ENCODE measurements at places on chromosomes 7 and 10.

- DNase-seq = no peak
These were observed 136.3 kb upstream of the GNAI1 start for GRCh38 chr7:79998363-79998762.

DNA sequence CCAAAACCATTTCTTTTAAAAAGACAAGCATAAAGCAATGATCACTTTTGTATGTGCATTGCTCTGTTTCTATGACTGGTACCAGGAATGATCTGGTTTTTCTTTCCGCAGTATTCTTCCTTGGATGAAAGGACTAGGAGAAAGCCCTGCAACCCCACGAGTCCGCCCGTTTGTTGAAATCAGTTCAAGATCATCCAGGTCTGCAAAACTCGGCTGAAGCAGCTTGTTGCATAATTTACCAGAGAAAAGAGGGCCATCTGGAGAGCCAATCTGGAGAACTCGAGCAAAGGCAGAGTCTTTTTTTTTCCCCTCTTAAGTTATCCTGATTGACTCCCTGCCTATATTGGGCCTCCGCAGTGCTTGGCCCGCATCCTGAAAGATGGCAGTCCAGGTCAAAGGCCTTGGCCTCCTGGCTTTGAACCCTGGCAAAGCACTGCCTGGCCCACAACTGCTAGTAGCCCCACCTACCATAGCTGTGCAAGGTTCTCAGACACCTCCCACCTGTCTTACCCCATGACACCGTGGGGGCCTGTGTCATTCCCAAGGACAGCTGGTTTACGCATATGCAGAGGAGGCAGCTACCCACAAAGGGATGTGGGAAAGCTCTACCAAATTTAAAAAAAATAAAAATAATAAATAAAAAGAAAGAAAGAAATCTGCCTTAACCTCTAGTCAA is 572.2 kb downstream of the INHBA start:
- no peak for DNase-seq

DNA sequence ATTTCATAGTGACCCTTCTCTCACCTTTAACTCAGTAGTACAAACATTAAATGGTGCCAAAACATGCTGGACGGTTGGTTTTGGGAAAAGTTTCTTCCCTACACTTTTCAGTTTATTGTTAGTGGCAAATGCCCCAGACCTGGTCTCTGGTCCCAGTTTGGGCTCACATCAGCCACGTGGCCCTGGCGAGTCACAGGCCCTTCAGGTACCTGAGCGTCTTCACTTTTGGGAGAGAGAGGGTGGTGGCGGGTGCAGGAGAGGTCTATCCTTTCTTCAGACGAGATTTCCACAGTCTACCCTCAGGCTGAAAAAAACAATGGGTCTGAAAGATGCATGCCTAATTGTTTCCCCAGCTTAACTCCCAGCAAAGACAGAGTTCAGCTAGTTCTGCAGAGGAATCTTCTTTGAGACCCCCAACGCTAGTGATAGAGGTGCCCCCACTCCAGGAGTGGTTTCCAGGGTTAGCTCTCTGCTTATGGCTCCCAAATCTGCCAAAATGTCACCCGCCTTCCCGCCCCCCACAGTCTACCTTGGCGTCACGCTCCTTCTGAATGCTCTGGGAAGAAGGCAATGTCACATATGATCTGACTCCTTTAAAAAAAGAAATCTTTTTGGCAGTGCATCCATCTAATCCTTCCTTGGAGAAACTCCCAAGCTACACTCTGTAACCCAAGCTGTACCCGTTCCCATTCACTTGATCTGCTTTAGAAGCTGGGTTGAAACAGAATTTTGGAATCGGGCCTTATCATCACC is 384.8 kb upstream of the FOXK1 start:
- no peak for DNase-seq

DNA sequence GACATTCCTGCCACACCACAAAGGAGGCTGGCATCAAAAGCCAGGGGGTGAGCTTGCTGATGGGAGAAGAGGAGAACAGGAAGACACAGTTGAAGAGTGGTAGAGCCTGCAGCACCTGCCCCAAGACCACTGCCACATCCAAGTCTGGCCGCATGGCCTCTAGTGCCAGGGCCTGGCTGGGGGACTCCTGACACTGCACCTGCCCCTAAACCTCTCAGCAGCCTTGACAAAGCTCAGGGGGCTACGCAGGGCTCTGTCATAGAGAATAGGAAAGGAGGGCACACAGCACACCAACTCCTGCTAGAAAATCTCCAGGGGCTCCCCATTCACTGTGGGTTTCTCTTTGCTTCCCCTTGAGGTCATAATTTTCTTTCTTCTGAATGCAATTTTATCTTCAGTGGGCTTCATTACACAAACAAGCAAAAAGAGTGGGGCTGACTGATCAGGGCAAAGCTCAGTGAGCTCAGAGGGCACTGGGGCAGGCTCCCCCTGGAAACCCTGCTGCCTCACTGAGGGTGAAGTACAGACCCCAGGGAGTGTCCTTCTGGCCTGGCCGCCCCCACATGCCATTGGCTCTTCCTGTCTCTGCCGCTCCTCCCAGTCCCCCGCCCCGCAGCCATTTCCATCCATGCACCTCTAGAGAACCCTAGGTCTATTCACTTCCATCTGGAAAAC is 37.2 kb downstream of the VOPP1 start:
- DNase-seq = no peak

- no peak for DNase-seq
These were observed 14.2 kb downstream of the GRM3 start for GRCh38 chr7:86657948-86658347.

DNA sequence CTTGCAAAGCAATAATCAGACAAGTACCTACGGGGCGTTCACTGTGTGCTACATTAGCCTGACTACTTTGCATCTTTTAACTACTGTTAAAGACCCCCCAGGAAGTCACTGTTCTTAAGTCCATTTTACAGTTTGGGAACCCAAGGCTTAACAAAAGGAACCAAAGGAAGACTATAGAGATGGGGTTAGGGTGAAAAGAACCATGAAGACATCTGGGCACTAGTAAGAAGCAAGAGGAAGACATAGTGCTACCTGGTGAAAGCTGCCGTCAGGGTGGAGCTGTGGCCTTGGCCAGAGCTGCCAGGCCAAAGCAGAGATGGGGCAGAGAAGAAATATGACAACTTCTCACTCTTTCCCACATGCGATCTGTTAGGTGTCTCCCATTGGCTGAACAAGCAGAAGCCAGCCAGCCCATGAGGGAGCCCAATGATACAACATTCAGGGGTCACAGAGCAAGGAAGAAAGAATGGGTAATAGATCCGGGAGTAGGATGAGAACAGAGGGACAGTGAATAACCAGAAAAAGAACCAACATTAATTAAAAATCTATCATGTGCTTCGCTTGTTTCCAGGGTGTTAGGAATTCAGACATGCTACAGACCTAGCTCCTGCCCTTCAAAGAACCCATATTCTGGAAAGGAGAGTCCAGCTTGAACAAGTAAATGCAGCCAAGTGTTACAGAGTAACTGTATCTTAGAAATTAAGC is 85.4 kb downstream of the ARID5B start:
- DNase-seq = no peak

DNA sequence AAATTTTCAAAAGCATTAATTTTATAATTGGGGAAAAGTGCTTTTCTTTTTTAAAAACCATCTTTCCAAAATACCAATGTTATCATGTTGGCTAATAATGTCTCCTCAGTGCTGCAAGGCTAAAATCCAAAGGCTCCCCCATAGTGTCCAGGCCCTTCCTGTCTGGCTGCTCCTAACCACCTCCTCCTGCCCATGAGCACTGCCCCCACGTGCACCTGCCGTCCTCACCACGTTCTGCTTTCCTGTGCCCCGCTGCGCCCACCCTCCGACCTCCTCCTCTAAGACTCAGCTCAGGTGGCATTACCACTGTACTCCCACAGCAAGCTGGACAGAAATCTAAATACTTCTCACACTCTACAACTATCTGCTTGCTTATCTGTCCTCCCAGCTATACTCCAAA is 17.7 kb downstream of the PAXIP1 start:
- no peak for DNase-seq

DNA sequence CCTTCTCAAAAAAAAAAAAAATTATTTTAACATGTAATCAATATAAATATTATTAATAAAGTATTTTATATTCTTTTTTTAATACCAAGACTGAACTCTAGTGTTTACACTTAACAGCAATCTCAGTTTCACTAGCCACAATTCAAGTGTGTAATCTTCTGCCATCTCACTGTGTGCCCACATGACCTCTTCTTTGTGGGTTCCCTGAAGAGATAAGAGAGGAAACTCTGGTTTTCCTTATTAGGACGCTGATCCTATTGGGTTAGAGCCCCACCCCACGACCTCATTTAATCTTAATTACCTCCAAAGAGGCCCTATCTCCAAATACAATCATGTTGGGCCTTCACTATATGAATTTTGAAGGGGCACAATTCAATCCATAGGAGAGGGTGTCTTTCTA is 177.6 kb downstream of the STK31 start:
- no peak for DNase-seq

GRCh38 chr10:66836057-66836456 is 89.8 kb upstream of the LRRTM3 start:
- DNase-seq = no peak
